ENCODE measurements at places on chromosomes 11 and 22. TPM values are rescaled to one million over a fixed set of nuclear protein-coding genes. Genes with fewer than 3 reads are reported as not detected.

CASP5 gene
- total RNA-seq = not detected

ANO9 gene
- not detected for total RNA-seq

PANX2 gene
- 1.2 TPM for total RNA-seq

CEP164 gene
- 30.9 TPM for total RNA-seq
